Activated CD8-positive, alpha-beta T cell treated with anti-CD3 and anti-CD28 coated beads for 36 hours (primary cell): ENCODE measurements at places on chromosomes 3 and 15. TPM values are rescaled to one million over a fixed set of nuclear protein-coding genes. Genes with fewer than 3 reads are reported as not detected.

GPR62 gene
- not detected for total RNA-seq

EFCC1 gene
- 0.16 TPM for total RNA-seq

SLC28A2 gene
- total RNA-seq: not detected

HAPLN3 gene
- total RNA-seq: 63.2 TPM

- no peaks in the 10 kb centered on the region for H3K36me3 ChIP-seq
- H3K4me3 ChIP-seq: peak overlapping the region; percentile 67
- H3K27me3 ChIP-seq: peaks cover 34% of the 10 kb centered on the region
Observed at GRCh38 chr15:45378913-45379262, 544 bp upstream of the GATM start.

- H3K36me3 ChIP-seq: peaks cover 14% of the 10 kb centered on the region
- H3K4me1 ChIP-seq: peaks cover 33% of the 10 kb centered on the region
- H3K27ac ChIP-seq: peak overlapping the region; percentile 50
- peak; percentile 62 for DNase-seq
Observed at GRCh38 chr15:101161656-101162055, 90.2 kb downstream of the CHSY1 start.

GRCh38 chr3:84547971-84548970 is 410.5 kb upstream of the CADM2 start:
- DNase-seq: no peak
- no peak overlapping the region for H3K4me3 ChIP-seq
- H3K27me3 ChIP-seq: no peaks in the 10 kb centered on the region
- H3K36me3 ChIP-seq: no peaks in the 10 kb centered on the region
- H3K4me1 ChIP-seq: no peaks in the 10 kb centered on the region
- no peak overlapping the region for H3K27ac ChIP-seq

GRCh38 chr15:44010089-44010488 is 183.3 kb downstream of the WDR76 start:
- H3K4me3 ChIP-seq: no peak overlapping the region
- no peaks in the 10 kb centered on the region for H3K4me1 ChIP-seq
- H3K27ac ChIP-seq: no peak overlapping the region
- H3K27me3 ChIP-seq: peaks cover 19% of the 10 kb centered on the region

- no peak for DNase-seq
- no peak overlapping the region for H3K27ac ChIP-seq
- no peaks in the 10 kb centered on the region for H3K4me1 ChIP-seq
- peaks cover 6% of the 10 kb centered on the region for H3K27me3 ChIP-seq
- no peaks in the 10 kb centered on the region for H3K36me3 ChIP-seq
Observed at GRCh38 chr3:120163026-120163425, 68.8 kb upstream of the GSK3B start.

DNA sequence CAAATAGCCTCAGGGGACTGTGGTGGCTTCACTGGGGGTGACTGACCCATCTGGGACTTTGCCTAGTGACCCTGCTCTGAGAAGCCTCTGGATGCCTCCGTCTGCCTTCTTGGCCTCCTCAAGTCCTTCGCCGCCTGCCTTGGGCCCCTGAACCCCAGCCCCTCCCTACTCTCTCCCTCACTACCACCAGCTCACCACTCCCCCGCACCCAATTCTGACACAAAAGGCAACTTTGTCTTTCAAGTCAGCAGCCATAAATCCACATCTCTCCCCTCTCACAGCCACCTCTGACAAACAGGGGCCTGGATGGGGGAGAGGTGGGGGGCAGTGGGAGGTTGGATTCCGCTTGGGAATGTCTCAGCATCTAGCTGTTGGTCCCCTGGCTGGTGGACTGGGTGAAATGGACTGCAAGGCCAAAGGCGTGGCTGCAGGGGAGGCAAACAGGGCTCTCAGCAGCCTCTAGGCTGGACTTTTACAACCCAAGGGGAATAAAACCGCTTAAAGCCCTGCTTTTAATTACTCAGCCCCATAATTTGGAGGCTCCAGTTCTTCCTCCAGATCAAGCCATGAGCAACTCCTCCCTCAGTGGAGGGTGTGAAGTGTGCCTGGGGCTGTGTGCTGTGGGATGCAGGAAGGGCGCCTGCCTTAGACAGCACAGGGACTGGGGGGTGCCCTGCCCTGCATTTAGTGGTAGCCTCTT is 33.4 kb downstream of the IGDCC3 start:
- no peak overlapping the region for H3K4me3 ChIP-seq
- no peaks in the 10 kb centered on the region for H3K36me3 ChIP-seq
- no peak for DNase-seq
- H3K4me1 ChIP-seq: no peaks in the 10 kb centered on the region

DNA sequence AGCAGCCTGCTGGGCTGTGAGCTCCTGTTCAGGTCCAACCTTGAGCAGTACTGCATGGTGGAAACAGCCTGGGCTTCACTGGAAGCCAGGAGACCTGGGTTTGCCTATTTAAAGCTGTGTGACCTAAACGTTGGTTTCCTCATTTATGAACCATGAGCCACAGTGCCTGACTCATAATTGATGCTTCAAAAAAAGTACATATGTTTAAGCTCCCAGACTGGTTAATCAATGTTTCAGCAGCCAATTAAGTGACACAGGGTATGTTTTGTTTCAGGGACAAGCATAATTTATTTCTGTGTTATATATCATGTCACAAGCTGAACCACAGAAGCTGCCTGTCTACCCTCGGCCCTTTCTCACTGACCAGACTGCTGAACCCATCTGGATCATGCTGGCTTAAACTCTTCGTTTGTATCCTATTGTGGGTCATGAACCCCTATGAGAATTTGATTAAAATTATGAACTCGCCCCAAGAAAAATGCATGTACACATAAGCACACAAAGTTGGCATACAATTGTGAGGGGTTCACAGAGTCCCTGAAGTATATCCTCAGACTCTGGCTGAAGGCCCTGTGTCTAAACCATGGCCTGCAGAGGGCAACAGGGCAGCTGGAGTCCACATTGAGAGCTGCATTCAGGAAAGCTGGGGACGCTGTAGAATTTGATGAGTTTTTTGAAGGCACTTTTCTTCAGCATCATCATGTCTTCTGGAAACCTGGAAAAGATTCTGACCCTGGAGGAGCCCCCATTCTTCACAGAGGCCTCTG is 23.7 kb downstream of the HDC start:
- peaks cover 10% of the 10 kb centered on the region for H3K4me1 ChIP-seq
- no peak overlapping the region for H3K27ac ChIP-seq
- no peaks in the 10 kb centered on the region for H3K27me3 ChIP-seq
- H3K4me3 ChIP-seq: no peak overlapping the region
- no peaks in the 10 kb centered on the region for H3K36me3 ChIP-seq

GRCh38 chr3:139292192-139292591 is 51.6 kb upstream of the MRPS22 start:
- H3K27me3 ChIP-seq: peaks cover 2% of the 10 kb centered on the region
- no peak for DNase-seq
- H3K4me3 ChIP-seq: no peak overlapping the region
- H3K36me3 ChIP-seq: no peaks in the 10 kb centered on the region
- no peaks in the 10 kb centered on the region for H3K4me1 ChIP-seq

DNA sequence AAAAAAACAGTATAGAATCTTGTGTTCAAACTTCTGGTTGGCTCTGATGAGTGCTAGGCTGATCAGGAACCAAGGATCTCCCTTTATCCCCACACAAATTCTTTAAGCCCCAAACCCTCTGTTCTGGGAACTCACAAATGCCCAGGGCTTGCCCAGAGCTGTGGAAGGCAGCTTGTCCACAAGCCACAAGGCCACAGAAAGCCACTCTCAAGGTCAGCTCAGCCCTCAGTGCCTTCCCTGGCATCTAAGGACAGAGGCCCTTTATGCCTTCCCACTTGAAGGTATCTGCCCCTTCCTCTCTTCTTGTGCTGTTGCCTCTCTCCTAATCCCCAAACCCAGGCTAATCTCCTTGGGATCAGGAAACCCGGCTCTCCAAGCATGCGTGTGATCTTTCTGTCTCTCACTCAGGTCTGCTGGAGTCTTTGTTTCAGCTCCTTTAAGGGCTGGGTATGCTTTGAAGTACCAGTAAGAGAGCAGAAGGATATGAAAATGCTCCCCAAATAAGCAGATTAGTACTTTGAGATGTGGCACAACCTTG is 145.0 kb upstream of the TRIM42 start:
- no peaks in the 10 kb centered on the region for H3K36me3 ChIP-seq
- no peak for DNase-seq
- H3K27me3 ChIP-seq: peaks cover 2% of the 10 kb centered on the region
- H3K27ac ChIP-seq: no peak overlapping the region
- H3K4me1 ChIP-seq: no peaks in the 10 kb centered on the region
- no peak overlapping the region for H3K4me3 ChIP-seq

GRCh38 chr3:123027292-123028232 is at the start of gene SEMA5B:
TSS of gene SEMA5B (minus strand) at chr3:123027763. CDS start at chr3:122961263, 66,500 bp downstream.
- H3K27me3 ChIP-seq: peaks cover 62% of the 10 kb centered on the region
- H3K27ac ChIP-seq: no peak within 1 kb of the TSS
- peak within 1 kb of the TSS; percentile 56 for H3K4me3 ChIP-seq
- H3K36me3 ChIP-seq: no peaks in the 10 kb centered on the region

DNA sequence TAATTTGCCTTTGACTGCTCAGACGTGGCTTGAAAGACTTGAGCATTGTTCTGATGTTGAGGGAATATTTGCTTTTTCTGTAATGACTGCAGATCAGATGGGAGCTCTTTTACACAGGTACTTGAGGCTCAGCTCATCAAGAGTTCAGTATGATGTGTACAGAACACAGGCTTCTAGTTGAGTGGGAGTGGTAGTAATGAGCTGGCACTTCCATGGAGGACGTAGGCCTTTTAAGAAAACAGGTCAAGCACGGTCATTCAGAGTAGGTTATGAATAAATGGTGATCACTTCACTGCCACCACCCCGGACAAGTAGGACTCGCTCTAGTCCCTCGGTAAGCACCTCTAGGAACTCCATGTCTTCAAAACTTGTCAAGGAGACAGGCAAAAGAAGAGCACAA is 8.8 kb downstream of the EMC4 start:
- peaks cover 29% of the 10 kb centered on the region for H3K36me3 ChIP-seq
- H3K4me3 ChIP-seq: no peak overlapping the region
- H3K27me3 ChIP-seq: no peaks in the 10 kb centered on the region
- peak overlapping the region; percentile 40 for H3K27ac ChIP-seq

- peak; percentile 23 for DNase-seq
- H3K27me3 ChIP-seq: no peaks in the 10 kb centered on the region
- no peaks in the 10 kb centered on the region for H3K36me3 ChIP-seq
- H3K4me1 ChIP-seq: no peaks in the 10 kb centered on the region
- H3K4me3 ChIP-seq: no peak overlapping the region
- no peak overlapping the region for H3K27ac ChIP-seq
Observed at GRCh38 chr3:126113733-126114442, 30.0 kb upstream of the SLC41A3 start.
